Right lung (tissue), 10 donors: ENCODE measurements at places on chromosomes 7 and 10.

DNA sequence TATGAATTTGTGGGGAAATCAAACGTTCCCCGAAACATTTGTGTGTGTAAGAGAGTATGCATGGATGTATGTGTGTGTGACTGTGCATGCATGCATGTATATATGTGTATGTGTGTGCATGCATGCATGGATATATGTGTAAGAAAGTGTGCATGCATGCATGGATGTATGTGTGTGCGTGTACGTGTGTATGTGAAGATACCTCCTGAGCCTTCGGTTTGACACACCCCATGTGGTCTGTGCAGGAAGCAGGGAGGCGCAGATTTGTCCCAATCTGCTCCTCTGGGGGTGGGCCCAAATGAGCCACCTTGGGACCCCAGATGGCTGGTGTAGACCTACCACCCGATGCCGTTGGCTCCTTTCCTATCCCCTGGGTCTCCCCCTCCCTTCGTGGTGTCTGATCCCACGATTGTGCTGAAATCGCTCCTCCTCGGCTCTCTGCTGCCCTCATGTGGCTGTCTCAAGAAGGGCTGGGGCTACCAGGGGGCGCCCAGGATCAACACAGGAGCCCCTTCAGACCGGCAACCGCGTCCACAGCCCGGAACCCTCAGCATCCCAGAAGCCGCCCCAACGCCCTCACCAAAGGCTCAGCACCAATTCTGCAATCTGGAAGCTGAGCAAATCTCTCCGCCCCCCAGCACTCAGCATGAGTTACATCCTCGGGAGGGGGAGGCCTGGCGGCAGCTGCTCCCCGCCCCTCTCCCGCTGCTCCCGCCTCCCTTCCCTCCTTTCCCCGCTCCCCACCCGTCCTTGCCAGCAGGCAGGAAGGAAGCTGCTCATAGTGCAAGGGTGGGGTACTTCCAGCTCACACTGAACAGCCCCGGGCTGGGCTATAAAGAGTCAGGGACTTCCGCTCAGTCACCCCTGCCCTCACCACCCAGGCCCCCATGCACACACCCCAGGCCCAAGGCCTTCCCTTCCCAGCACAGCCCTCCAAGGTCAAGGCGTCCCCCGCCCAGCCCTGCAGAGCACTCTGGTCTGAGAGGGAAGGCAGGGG is 2.3 kb upstream of the NOS3 start:
- no peak for DNase-seq

- DNase-seq, result no peak
Observed at GRCh38 chr10:44755481-44755880, 155.7 kb upstream of the TMEM72 start.

DNA sequence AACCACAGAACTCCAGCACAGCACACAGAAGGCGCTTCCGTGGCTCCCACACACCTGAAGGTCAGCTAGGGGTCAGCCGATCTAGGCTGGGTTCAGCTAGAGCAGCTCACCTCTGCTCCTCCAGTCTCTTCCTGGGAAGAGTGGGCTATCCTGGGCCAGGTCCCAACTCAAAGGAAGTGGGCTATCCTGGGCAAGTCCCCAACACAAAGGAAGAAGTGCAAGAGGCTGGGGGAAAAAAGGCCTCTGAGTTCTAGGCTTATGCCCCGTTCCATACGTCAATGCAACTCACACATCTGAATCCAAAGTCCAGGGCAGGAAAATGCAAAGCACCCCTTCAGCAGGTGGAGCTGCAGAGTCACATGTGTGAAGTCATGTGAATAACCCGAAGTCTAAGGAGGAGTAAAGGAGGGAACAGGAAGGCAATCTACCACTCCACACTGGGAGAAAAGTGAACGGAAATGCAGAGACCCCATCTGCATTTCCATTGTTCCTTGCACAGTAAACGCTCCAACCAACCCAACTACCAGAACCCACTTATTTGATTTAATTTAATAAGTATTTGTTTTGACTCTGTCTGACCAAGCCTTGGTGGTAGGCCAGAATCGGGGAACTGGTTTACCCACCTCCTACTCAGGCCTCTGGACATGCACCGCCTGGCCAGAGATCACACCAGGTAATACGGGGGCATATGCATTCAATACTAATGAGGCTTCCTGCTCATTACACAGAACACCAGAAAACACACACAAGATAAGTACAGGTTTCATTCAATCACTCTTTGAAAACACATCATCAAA is 95.5 kb upstream of the RNF32 start:
- DNase-seq, result no peak

GRCh38 chr10:127013211-127013656 is 108.0 kb downstream of the DOCK1 start:
- no peak for DNase-seq
